ENCODE measurements at places on chromosomes 2 and 18.

DNA sequence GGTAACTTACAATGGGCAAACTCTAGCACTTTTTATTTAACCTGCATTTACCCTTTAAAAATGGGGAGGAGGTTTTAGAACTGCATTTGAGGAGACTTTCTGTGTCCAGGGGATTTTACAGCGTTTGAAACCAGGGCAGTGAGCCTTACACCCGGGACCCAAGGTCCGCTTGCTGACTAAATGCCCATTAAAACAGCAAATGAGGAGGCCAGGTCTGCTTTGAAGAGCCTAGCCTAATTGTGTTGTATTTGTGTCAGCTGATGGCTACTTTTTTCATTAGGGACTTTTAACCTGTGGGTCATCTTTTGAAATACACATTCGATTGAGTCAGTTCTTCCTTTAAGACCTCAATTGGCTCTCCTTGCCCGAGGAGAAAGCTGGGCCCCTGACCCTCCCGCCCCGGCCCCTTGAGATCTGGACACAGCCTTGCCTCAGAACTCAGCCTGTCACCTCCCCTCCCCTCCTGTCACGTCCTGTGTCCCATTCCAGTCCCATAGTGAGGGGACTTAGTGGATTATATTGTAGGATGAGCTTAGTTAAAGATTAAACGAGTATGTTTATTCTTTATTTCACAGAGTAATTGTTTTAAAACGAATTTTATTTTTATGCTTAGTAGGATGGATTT lies 69.0 kb downstream of the KLHL29 start:
- DNase-seq, result no peak

GRCh38 chr2:43152186-43152585 lies 74.2 kb downstream of the ZFP36L2 start:
- no peak for DNase-seq

DNA sequence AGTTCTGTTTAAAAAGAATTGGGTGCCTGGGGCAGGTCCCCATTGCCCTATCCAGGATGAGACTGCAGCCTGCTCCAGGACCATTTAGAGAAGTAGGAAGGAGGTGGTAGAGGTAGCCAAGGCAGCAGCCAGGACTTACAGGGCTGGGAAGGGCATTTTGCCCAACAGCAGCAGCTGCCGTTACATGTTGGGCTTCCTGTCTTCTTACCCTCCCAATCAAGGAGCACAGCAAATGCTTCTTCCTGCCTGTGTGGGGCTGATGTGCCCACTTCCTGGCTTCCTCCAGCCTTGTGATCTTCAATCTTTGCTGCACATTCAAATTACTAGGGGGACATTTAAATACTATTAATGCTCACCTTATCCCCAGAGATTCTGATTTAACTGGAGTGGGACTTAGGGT lies 112.0 kb downstream of the QPCT start:
- no peak for DNase-seq

- DNase-seq, result no peak
These were observed 54.6 kb downstream of the AAK1 start for GRCh38 chr2:69588945-69589344.

DNA sequence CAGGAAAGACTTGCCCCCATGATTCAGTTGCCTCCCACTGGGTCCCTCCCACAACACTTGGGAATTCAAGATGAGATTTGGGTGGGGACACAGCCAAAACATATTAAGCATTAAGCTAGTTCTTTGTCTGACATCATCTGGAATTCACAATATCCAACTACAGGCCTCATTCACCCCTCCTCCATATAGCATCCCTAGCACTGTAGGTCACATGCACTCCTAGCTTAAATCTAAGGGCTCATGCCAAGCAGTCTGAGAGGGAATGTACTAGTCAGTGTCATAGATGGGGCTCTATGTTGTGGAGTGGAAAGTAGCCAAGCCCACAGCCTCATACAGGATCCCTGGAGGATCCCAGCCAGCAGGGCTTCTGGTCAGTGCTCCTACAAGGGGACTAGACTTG lies 92.1 kb downstream of the IRS1 start:
- DNase-seq, result no peak

- no peak for DNase-seq
These were observed 19.4 kb downstream of the TTC27 start for GRCh38 chr2:32647180-32647651.

DNA sequence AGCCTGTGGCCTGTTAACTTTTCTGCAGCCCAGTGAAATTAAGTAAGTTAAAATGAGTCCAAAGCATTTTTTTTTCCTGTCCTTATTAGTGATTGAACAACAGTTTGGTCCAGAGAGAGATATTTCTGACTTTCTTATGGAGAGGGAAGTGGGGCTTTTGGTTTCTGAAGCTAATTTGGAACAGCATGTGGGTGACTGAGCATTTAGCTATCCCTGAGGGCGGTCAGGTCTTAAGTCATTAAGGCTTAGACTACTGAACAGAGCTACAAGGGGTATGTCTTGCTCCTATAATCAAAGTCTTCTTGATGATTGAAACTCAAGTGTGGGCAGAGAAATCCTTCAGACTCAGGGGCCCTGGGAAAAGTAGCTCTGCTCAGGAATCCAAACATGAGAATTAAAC lies 14.0 kb downstream of the ARHGAP25 start:
- no peak for DNase-seq

GRCh38 chr18:48027401-48027963 lies 97.0 kb upstream of the SMAD2 start:
- no peak for DNase-seq

DNA sequence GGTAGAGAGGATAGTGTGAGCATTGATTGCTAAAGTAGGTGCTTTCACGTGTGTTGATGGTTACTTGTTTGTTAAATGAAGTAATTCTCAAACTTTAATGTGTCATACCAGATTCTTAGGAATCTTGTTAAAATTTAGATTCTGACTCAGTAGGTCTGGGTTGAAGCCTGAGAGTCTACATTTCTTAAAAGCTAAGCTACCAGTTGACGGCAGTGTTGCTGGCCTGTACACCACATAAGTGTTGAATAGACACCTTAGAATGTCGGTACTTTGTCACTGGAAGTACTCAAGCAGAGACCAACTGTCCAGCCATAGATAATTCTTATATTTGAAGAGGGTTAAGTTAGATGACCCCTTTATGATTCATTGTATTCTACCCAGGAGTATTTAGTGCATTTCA lies 79.8 kb downstream of the ACVR2A start:
- DNase-seq, result no peak

DNA sequence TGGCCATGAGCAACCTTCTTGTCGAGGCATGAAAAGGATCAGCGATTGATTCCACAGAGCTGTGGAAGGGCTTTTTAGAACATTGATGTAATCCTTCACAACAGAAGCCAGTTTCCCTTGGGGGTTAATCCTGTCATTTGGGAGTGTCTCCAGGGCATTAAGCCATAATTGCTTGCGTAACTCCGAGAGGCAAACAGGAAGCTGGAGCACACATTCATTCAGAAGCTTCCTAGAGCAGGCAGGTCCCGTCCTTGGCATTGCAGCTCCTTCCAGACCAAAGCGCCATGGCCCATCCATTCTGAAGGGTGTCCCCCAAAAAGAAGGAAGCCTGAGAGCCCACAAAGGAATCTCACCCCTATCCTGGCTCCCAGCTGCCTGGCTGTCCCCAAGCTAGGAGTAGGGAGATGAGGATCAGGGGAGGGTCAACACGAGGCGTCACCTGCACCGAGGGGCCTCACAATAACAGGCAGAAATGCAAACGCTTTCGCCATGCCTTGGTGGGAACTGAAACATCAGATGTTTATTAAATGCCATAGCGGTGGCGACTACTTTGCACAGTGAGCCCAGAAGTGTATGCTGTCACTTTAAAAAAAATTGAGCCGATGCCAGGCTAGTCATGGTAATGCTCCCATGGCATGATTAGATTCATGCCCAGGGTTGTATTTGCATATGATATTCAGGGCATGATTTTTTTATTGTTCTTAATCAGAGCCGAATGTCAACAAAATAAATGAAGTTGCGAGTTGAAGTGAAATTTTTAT lies 339.4 kb downstream of the BCL11A start:
- no peak for DNase-seq

GRCh38 chr2:173077506-173078177 lies 2.0 kb downstream of the MAP3K20 start:
- no peak for DNase-seq

- DNase-seq, result no peak
These were observed 905 bp upstream of the NUP35 start for GRCh38 chr2:183123117-183123958.

DNA sequence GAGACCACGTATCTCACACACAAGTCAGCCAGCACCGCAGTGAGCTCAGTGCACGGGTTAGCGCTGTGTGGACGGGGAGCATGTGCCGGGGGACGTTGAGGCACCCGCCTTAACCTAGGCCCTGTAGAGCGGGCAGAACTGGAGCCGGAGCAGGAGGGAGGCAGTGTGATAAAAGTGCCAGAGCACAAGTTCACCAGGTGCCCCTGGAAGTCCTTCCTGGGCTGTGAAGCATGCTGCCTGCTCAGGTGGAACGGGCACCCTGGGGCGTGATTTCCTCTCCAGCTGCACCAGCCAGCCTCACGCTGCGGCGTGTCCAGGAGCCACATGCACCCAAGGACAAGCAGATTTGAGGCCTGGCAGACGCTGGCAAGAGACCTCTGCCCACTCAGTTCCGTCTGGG lies 50.3 kb downstream of the ITGB1BP1 start:
- no peak for DNase-seq

DNA sequence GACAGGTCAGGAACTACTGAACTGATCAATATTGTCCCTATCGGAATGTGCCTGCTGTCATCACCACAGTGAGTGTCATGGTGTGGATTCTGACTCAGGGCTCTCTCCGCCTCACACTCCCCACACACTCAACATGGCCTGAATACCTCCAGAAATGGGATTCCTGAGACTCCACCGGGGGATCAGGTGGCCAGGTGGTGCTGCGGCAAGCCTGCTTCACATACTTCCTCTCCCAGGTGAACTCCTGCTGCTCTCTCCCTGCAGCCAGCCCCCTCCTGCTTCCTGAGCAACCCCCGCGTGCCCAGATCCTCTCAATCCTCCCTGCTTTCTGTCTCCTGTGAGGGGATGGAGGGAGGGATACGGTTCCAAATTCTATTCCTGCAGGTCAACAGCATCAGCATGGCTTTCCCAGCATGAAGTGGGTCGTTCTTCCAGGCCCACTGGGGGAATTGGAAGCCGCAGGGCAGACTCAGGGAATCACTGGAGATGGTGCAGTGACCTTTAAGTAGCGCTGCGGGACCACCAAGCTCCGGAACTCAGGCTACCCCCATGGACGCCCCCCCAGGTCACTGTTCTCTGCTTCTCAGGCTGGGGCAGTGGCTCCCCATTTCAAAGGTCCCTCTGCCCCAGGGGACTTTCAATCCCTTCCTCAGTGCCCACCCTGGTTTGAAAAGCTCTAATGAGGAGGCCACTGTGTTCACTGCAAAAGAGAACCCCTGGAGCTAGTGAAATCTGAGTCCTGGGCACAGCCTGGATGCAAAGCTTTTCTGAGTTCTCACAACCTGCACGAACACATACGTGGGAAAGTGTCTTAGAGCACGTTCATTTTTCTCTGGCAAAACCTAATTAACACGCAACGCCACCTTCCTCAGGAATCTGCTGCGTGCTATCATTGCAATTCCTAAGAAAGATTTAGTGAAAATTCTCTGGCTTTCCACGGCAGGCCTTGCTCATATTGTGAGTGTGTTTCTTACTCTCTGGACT lies 168.4 kb downstream of the ZFP36L2 start:
- no peak for DNase-seq

- DNase-seq, result no peak
These were observed 64.7 kb downstream of the SEPTIN10 start for GRCh38 chr2:109549016-109549590.

GRCh38 chr2:143123911-143124310 lies 5.3 kb upstream of the ARHGAP15 start:
- no peak for DNase-seq

All from stimulated activated CD4-positive, alpha-beta T cell treated with anti-CD3 and anti-CD28 coated beads, Interleukin-1b, Interleukin-23, amount 100 ng/mL, for 1 hour (primary cell).